ENCODE measurements at places on chromosomes 6 and 20.
A peak's percentile ranks its signal among the peaks of the same experiment; 100 is the strongest.

GRCh38 chr20:45612314-45612713 lies 17.2 kb upstream of the WFDC10A start:
- no peak for DNase-seq

GRCh38 chr6:73713426-73714147 lies 17.6 kb downstream of the CD109 start:
- no peak for DNase-seq

DNA sequence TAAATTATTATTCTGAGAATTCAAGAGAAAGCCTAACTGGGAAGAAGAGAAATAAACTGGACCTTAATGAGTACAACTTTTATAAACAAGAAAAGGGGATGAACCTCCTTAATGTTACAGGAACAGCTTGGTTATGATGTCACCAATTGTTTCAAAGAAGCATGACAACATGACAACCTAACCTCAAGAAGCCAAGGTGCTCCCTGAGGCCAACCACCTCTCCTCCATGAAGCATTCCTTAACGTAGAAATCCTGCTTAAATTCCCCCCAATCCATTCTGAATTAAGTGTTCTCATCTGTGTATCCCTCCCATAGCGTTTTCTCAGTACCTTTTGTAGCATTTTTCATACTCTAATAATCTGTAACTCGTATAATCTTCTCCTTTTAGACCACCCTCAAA lies 1.7 kb downstream of the HBS1L start:
- DNase-seq, result no peak

- DNase-seq, result no peak
These were observed 796.7 kb downstream of the DHX35 start for GRCh38 chr20:39758876-39759275.

- no peak for DNase-seq
These were observed 100.0 kb downstream of the OR2B2 start for GRCh38 chr6:27812078-27812804.

GRCh38 chr20:38343311-38344106 lies 2.8 kb upstream of the LBP start:
- no peak for DNase-seq

DNA sequence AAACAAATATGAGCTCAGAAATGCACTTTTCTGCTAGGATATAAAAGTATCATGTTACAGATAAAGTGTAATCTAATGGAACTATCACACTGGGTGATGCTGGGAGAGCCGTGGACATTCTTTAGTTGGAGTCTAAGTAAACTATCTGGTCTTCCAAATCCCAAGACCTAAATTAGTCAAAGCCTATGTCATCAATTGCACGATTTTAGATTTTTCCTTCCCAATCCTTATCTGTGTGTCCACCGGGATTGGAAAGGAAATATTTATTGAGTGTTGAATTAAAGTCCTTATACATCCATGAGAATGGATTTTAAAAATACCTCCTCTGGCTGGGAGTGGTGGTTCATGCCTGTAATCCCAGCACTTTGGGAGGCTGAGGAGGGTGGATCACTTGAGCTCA lies 19.6 kb upstream of the MRAP2 start:
- no peak for DNase-seq

DNA sequence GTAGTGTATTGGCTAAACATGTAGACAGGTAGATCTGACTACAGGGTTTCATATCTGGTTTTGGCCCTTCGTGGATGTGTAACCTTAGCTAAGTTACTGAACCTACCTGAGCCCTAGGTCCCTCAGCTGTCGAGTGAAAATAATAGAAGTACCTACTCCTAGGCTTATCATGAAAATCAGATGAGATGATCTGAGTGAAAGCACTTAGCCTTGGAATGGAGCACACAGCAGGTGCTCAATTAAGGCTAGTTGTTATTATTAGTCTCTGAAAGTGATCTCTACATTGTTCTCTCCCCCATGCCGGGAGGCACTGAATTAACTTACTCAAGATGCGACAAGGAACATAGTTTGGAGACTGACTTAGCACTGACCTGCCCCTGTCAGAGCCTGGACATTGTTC lies 174.7 kb upstream of the ZNF217 start:
- DNase-seq, result no peak

GRCh38 chr20:25259358-25259757 lies 11.5 kb downstream of the PYGB start:
- no peak for DNase-seq

- DNase-seq, result no peak
These were observed 10.4 kb upstream of the MANBAL start for GRCh38 chr20:37278966-37279590.

GRCh38 chr20:9375221-9375681 lies 139.1 kb upstream of the LAMP5 start:
- no peak for DNase-seq

- no peak for DNase-seq
These were observed 238.0 kb downstream of the KHDC1L start for GRCh38 chr6:72987301-72987700.

DNA sequence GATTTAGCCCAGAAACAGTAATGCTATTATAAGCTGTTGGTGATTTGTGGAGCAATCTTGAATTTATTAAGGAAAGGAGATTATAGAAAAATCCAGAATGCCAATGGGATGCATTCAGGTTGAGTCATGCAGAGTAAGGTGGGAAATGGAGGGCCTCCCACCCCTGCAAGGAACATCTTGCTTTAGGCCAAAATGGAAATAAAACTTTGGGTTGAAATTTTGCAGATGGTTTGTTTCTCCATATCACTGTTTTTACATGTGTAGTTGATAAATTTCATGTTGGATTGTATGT lies 152.4 kb downstream of the BCAS1 start:
- DNase-seq, result no peak

GRCh38 chr6:167946604-167947003 lies 50.9 kb upstream of the KIF25 start:
- no peak for DNase-seq

DNA sequence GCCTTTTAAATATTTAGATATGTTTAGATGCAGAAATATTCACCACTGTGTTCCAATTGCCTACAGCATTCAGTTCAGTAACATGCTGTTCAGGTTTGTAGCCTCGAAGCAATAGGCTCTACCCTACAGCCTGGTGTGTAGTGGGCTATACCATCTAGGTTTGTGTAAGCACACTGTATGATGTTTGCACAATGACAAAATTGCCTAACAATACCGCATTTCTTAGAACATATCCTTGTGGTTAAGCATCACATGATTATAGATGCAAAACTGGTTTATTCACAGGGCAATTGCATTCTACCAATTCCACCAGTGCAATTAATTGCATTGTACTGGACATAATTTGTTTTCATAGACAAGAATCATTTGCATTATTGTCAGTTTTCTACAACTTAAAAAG lies 7.9 kb upstream of the SLC22A16 start:
- DNase-seq, result no peak

DNA sequence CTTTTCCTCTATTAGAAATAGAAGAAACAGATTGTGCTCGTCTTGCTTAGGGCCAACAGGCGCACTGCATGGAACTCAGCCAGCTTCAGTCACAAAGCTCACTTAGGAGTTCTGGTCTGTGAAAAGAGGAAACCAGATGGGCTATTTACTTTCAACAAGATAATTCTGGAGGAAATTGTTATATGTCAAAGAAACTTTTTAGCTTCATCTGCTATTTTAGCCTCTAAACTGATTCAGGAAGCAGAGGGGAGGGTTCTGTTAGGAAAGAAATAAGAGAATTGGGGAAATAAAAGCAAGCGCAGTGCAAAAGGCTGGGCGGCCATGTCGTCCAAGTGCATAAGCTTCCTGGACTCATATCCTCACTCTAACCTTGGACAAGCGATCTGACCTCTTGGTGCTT lies 21.3 kb downstream of the PRKN start:
- DNase-seq, result no peak

DNA sequence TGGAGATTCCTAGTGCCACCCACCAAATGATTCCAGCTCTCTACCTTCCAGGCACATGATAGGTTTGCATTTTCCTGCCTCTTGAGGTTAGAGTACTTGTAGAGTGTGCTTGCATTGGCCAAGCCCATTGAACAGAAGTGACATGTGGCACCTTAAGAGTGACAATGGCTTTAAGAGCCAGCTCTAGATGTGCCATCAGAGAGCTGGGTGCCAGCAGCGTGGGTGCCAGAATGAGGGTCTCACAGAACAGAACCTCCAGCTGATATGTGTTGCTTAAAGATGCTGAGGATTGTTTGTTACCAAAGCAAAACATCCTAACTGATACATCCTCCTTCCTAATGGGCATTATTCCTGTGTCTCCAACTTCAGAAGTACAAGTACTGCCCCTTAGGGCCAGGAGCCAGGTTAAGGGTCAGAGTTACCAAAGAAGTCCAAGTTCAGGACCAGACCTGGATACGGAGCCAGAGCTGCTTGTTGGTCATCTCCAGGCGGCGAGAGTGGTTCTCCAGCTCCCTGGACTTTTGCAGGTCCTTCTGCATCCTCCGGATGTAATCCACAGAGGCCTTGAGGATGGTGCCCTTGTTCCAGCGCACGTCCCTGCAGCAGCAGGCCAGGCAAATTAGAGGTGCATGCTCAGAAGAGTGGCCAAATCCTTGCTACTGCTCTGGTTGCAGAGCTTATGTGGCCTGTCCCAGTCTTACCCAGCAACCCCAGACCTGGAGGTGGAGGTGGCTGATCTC lies 47.5 kb downstream of the MDFI start:
- no peak for DNase-seq

DNA sequence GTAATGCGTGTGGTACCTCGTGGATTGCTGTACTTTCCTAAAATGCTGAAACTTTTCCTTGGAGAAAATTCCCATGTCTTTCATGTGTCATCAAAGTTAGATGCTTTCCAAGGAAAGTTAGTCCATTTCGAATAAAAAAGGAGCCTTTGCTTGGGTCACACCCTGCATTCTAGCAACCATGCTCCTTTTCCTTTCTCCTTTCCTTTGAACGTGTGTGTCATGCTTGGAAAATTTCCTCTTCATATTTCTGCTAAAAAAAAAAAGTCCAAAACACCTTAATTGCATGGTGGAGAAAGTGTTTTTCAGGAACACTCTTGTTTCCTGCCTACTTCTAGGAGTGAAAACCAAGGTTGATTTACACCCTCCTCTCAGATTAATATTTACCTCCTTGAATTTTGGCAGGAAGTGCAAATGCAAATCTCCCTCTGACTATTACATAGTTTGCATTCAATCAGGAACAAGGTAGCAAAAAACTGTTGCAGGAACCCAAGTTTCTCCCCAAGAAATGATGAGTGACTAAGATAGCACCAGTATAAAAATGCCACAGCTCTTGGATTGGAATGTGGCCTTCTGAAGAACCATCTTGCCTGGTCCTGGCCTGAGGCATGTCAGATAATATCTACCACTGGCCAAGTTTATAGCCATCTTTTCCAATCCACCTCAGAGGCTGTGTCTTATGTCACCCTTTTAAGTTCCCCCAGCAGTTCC lies 590.6 kb downstream of the QKI start:
- no peak for DNase-seq

DNA sequence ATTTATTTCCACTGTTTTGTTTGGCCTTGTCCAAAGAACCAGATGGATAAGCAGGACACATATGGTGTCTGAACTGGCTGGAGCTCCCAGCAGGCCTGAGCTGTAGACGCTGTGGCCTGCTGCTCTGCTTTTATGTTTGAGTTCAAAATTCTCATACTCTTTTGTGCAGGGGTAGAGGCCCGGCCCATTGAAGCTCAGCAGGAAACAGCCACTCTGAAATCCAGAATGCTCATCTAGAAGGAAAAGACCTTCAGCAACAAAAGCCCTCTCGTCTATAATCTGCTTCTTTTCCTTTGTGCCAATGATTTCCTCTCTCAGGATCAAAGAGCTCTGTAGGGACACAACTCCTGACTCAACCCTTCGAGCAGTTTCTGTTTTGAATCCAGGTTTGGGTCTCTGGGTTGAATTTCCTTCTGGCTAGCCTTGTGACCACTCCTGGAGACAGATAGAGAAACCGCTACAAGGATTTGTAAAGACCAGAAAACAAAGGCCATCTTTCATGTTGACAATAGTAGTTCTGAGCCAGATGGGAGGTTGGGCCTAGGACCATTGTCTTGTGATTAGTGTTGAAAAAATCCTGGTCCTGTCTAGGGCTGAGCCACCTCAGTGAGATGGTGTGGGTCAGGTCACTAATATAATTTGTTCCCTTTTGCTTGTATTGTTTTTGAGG lies 446.7 kb downstream of the BCKDHB start:
- DNase-seq, result no peak

GRCh38 chr6:99467509-99468106 lies 42.5 kb upstream of the PNISR start:
- DNase-seq, result no peak

DNA sequence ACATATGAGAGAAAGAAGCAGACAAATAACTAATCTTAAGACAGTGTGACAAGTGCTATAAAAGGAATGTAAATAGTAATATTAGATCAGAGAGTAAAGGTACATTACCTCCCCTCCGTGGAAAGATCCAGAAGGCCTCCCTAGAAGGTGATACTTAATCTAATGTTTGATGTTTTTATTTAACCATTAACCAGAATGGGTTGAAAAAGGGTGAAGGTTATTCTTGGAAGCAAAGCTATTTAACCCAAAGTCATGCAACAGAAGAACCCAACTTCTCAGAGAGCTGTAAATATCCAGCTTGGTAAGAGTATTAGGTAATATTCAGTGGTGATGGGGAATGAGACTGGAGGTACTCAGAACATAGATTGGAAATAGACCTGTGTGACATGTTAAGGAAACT lies 68.0 kb upstream of the HIVEP1 start:
- DNase-seq, result no peak

GRCh38 chr6:90490030-90490716 lies 96.7 kb downstream of the MAP3K7 start:
- DNase-seq, result no peak

DNA sequence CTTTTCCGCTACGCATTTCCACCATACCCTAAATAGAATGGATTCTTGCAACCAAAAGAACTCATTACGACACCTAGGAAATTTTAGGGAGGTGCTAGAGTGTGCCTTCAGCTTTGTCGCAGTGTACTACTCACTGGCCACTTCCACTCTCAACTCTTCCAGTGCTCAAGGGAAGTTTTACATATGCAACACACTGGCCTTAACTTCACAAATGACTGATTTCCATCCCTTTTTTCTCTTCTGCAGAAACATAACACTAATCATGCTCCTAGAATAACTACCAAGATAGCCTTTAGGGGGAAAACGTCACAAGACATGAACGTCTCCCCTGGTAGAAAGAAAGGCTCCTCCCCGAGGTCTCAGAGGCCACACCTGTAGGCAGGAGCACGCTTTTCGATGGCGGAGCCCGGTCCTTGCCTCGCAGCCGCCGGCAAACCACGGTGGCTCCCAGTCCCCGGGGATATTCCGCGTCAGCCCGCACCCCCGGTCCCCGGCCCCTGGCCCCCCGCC lies 584 bp downstream of the LYRM4 start:
- peak; percentile 51 for DNase-seq

DNA sequence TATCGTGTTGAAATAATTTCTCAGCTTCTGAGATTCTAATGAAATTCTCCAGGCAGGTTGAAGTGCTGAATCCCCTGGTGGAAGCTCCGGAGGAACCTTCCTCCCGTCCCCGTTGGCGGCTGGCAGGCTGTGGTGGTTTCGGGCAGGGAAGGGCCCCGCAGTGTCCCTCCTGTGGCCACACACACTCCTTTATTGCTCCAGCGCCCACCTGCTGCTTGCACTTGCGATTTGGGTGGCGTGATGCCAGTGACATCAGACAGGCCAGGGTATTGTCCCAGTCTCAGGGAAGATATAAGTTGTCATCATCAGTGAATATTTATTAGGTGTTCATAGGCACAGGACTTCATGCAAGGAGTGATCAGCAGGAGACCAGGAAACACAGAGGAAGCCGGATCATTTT lies 530.4 kb downstream of the QKI start:
- no peak for DNase-seq

GRCh38 chr20:1108437-1108920 lies 9.9 kb upstream of the PSMF1 start:
- no peak for DNase-seq
